ENCODE measurements at places on chromosomes 12 and 14. TPM values are rescaled to one million over a fixed set of nuclear protein-coding genes. Genes with fewer than 3 reads are reported as not detected.
A peak's percentile ranks its signal among the peaks of the same experiment; 100 is the strongest.

Gene AJUBA
- not detected for polyA plus RNA-seq

Gene STAC3
- 7.0 TPM for polyA plus RNA-seq

Gene PTGDR
- not detected for polyA plus RNA-seq

- DNase-seq: peak; percentile 53
These were observed 30.7 kb downstream of the PXN start for GRCh38 chr12:120234643-120235368.

DNA sequence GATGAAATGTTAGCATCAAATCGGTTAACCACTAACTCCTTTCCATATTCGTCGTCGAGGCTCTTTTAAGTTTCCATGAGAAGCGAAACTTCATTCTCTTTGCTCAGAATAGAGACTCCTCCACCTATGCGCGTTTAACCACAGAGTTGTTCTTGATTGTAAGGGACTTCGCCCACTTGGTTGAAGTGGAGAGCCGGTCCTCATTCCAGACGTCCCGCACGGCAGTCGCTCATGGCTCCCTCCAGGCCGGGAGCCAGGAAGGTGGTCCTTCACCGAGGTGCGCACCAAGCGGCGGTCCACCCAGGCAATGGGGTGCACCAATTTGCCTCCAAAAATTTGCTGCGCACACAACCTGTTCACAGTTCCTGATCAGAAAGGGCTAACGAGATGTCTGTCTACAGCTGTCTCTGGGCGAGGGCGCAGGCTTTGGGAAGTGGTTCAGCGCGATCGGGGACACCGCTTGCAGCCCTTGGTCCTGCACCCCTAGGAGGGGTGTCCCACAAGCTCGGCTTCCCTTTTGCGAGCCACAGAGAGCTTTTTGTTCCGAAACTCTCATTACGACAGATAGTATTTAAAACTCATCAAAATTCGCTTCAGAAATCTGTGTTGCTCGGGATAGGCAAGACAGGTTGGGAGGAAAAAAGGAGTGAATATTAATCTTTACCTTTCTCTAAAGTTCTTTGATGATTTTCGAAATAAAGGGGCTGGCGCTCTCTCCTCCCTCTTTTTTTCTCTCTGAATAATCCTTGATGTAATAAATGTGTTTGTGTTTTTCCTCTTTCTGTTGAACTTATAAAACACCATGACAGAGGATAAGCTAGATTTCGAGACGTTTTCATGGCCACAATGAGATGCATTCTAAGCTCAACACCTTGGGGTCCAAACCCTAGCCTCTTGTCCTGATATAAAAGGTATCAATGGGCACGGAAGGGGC, 6.4 kb upstream of the ALX1 start:
- no peak for DNase-seq

Measured in CD14-positive monocyte (primary cell).